ENCODE measurements at places on chromosomes 5 and 9.

DNA sequence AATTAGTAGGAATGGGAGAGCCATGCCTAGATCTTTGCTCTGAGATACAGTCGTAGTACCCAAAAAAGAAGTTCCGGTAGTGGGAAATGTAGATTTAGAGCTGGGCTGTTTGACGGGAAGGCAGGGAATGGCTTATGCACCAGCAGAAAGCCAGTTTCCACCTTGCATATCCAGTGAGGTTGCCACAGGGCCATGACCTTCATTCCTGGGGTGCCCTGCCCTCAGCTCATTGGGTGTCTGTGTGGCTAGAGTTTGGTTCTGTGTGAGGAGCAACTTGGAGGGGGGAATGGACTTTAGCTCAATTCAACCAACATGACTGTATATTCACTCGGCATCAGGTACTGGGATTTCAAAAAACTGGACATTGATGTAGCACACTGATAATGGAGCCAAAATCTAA lies 300.1 kb downstream of the MLLT3 start:
- DNase-seq = no peak

GRCh38 chr5:6606884-6607558 lies 25.8 kb downstream of the NSUN2 start:
- no peak for DNase-seq

- DNase-seq = no peak
Observed at GRCh38 chr9:131619680-131620079, 74.4 kb downstream of the PRRT1B start.

GRCh38 chr5:125829349-125829748 lies 593.9 kb upstream of the GRAMD2B start:
- DNase-seq = no peak

GRCh38 chr5:115336201-115336720 lies 39.8 kb upstream of the CCDC112 start:
- DNase-seq = no peak

DNA sequence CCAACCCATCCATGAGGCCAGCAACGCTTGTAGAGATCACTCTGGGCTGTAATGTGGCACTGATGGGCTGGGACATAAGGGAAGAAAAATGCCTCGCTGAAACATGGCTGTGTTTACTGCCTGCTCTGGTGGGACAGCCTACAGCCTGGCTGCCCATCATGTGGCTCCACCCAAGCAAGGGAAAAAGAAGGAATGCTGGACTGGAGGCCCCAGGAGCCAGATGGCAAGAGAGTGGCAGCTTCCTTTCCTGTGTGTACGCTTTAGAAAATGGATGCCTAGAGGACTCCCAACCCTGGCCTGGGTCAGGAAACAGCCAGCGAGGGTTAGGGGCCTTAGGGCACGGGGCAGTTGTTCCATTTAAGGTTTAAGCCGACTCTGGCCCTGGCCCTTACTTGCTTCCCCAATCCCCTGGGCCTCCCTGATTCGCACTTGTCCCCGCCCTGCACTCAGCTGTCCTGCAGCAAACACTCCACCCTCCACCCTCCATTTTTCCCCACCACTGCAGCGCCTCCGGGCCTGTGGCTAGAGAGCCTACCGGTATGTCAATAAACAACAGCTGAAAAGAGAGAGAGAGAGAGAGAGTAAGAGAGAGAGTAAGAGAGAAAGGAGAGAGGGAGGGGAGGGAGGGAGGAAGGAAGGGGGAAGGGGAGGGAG lies 819.4 kb downstream of the SEMA5A start:
- DNase-seq = no peak

GRCh38 chr5:167671176-167671575 lies 620.3 kb upstream of the WWC1 start:
- no peak for DNase-seq

- DNase-seq = no peak
Observed at GRCh38 chr9:135610290-135611141, 28.8 kb downstream of the GLT6D1 start.

DNA sequence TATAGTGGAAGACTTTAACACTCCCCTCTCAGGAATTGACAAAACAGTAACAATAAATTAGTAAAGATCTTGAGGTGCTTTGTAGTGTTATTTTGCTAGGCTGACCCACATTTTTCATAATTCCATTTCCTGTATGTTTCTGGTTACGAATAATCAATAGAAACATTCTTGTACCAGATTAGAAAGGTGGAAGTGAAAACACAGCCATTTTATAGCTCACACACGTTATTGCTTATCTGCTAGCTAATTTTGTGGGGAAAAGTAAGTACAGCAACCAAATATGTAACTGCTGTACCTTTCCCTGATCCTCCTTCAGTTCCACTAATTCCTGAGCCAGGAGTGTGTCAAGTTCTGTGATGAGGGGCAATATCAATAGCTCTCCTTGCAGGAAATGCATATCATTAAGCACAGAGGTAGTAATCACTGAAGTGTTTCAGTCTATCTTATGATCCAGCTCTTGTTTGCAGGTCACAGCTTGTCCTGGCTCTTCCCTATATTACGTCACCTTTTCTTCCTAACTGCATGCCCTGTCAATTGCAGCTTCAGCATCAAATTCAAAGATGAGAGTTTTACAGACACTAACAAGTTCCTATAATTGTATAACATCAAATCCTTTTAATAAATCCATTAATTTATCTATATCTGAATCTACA lies 59.4 kb downstream of the MINAR2 start:
- DNase-seq = no peak

GRCh38 chr5:35956429-35956828 lies 18.0 kb upstream of the CAPSL start:
- DNase-seq = no peak

DNA sequence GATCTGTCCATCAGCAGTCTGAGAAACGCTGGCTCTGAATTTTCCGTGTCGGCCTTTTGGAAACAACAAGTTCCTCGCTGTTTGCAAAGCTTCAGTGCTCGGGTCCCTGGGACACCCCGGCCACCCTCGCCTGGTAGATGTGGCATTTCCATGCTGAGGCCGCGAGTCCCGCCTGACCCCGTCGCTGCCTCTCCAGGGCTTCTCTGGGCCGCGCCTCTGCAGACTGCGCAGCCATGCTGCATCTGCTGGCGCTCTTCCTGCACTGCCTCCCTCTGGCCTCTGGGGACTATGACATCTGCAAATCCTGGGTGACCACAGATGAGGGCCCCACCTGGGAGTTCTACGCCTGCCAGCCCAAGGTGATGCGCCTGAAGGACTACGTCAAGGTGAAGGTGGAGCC lies 4.7 kb downstream of the NTNG2 start:
- no peak for DNase-seq

GRCh38 chr5:39064450-39064849 lies 9.7 kb downstream of the RICTOR start:
- DNase-seq = no peak

- DNase-seq = no peak
Observed at GRCh38 chr9:93161786-93162562, 22.0 kb upstream of the WNK2 start.

DNA sequence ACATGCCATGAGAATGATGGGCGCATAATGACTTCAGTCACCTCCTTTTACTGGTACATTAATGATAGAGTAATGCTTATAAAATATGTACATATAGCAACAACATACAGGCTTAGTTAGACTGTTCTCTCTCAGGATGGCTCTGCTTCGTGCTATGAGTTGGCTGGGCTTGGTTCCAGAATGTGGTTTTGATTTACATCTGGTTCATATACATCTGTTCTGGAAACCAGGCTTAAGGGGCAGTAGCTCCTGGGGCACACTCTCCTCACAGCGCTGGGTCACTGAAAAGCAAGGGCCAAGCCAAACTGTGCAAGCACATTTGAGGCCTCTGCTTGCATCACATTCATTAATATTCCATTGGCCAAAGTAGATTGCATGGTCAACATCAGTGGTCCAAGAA lies 44.9 kb downstream of the PCSK1 start:
- DNase-seq = no peak

- no peak for DNase-seq
Observed at GRCh38 chr5:84881737-84882136, 497.1 kb upstream of the EDIL3 start.

DNA sequence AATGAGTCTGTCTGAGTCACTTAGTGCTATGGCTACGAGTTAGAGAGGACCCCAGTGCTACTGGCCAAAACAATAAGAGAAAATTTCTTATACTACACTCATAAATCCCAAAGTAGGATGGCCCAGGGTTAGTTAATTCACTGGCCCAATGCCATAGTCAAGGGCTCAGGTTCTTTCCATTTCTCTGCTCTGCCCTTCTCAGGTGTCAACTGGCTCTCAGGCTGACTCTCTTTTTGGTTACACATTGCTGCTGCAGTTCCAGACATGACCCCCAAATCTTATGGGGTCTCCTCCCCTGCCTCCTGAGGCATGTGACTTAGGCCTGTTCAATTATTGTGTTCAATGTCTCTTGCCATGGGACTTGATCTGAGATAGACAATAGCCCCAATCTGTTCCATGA lies 70.4 kb downstream of the ARHGEF37 start:
- no peak for DNase-seq

DNA sequence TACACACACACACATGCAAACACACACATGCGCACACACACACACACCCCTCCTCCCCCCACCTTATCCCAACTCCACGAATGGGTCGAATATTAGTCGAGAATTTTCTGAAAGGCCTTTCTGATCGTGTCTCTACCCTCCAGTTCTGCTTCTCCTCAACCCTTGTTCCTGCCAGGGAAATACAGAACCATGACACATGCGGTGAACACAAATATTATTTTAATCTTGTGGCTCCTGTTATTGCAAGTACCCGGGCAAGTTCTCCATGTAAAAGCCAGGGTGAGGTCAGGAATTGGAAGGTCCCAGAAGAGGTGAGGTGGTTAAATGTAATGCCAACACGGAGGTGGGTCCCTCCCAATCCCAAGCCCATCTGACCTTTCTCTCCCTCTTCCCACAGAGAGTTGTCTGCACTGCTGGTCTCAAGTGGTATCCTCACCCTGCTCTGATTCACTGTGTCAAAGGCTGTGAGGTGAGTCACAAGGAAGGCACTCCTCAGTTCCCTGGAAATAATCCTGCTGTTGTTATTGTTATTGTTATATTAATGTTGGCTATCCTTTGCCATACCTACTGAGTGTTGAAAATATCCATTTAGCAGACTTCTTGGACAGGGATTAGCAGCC lies 223.7 kb downstream of the PAPPA start:
- DNase-seq = no peak

- DNase-seq = no peak
Observed at GRCh38 chr9:114314881-114315722, 7.8 kb upstream of the ORM1 start.

DNA sequence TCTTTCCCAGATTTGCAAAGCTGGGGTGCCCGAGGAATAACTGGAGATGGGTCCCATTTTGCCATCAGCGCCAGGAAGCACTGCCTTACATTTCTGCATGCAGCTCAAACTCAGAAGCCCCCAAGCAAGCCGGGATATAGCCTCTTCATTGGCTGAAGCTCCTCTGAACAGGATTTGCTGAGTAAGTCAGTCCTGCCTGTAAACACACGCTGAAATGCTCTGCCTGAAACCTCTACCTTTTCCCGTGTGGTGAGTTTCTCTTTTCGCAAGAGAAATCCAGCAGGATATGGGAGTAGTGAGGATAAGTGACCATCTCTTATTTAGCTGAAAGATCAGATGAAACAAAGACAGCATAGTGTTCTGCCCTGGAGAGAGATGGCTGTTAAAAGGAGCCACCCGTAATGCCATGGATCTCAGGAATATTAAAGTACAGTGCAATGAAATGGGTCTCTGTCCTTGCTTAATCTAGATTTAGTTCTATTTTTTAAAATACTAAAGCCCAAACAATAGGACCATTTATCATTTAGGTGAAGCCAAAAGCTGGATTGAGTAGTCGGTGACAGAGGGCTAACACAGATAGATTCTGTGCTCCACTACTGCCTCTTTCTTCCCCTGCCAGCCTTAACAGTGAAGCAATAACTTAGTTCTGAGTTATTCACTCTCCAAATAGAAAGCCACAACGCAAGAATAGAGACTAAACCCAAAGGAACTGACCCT lies 177.5 kb upstream of the PPP2R2B start:
- DNase-seq = no peak

GRCh38 chr9:132587592-132587955 lies 5.2 kb downstream of the BARHL1 start:
- DNase-seq = no peak

GRCh38 chr9:93114169-93114983 lies 18.4 kb downstream of the CARD19 start:
- DNase-seq = no peak

GRCh38 chr5:167008705-167009104 lies 1282.7 kb upstream of the WWC1 start:
- no peak for DNase-seq

DNA sequence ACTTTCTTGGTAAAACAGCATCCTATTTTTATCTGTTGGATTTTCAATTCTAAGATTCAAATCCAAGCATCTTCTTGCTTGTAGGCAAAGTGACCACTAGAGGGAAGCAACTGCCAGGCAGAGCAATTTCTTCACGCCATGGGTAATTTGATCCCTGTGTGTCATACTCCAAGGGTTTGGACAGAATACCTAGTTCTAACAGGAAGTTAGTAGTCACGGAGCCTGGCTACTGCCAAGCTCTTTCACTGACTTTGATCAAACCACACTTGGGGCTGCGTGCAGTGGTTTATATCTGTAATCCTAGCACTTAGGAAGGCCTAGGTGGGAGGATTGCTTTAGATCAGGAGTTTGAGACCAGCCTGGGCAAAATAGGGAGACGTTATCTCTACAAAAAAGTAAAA lies 473.6 kb upstream of the TNC start:
- peak; percentile 76 for DNase-seq

DNA sequence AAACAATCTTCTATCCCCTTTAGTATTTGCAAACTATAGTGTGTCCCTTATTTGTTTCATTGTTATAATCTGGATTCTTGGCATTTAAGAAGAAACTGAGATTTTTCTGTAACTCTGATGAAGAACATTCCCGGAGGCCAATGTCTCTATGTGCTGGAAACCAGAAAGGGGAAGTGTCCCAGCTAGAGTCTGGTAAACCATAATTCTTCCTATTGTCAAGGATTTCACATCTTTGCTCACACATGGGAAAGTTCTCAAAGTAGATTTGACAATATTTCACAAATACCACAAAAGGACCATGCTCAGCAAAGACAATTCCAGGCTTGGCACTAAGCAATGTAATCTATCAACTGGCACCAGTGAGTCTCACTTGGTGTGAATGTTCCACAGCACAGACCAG lies 146.8 kb downstream of the MUSK start:
- DNase-seq = no peak

- DNase-seq = no peak
Observed at GRCh38 chr9:93670208-93671019, 94.0 kb downstream of the PHF2 start.

GRCh38 chr9:31671011-31671410 lies 713.4 kb upstream of the ACO1 start:
- no peak for DNase-seq

GRCh38 chr5:37971483-37972024 lies 131.7 kb upstream of the GDNF start:
- no peak for DNase-seq

DNA sequence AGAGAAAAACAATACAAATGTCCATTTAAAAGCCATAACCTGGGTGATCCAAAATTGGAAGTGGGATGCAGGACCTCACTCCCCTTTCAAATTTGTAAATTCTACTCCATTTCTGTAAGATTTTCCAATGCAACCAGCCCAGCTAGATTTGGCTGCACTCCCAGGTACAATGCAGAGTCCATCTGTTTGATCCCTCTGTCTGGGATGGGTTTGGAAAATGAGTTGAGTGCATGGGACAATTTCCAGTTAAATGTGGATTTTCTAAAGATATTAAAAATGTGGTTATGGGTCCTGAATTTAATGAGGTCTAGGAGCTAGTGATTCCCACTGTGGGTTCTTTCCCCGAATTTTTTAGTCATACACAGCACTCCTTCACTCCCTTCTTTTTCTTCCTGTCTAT lies 104.0 kb upstream of the ATP10B start:
- DNase-seq = no peak

- DNase-seq = no peak
Observed at GRCh38 chr5:103397739-103398581, 139.4 kb downstream of the MACIR start.

GRCh38 chr9:35395706-35396101 lies 94.2 kb upstream of the RUSC2 start:
- DNase-seq = no peak

Measured in small intestine (tissue), 16 donors.